ENCODE measurements at places on chromosomes 6 and 20.

DNA sequence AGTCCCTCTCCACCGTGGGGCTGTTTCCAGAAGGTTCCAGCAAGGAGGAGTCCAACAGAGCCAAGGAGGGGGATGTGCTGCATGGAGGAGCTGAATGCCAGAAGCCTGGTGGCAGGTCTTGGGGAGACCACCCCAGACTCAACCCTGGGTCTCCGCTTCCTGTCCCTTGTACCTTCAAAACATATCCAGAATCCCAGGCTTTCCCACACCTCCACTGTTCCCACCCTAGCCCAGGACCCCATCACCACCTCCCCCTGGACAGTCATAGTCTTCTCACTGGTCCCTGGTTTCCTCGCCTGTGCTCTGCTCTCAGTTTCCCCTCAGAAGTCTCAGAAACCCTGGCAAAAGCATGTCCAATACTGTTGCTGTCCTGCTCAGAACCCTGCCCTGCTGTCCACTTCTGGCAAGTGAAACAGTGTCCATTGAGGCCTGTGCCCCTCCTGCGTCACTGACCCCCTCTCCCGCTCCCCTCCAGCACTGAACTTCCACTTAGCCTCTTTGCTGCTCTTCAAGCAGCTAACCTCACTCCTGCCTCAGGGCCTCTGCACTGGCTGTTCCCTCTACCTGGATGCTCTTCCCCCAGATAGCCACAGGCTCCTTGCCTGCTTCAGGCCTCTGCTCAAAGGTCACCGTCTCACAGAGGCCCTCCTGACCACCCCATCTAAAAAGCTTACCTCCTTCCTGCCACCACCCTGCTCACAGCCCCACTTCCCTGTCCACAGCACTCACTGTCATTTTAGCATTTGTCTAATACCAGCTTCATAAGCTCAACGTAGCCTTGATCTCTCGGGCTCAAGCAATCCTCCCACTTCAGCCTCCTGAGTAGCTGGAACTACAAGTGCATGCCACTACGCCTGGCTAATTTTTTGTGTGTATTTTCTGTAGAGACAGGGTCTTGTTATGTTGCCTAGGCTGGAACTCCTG, 169.2 kb downstream of the GRM4 start:
- no peak for DNase-seq

- DNase-seq, result no peak
These were observed 19.5 kb downstream of the PERP start for GRCh38 chr6:138087593-138088325.

DNA sequence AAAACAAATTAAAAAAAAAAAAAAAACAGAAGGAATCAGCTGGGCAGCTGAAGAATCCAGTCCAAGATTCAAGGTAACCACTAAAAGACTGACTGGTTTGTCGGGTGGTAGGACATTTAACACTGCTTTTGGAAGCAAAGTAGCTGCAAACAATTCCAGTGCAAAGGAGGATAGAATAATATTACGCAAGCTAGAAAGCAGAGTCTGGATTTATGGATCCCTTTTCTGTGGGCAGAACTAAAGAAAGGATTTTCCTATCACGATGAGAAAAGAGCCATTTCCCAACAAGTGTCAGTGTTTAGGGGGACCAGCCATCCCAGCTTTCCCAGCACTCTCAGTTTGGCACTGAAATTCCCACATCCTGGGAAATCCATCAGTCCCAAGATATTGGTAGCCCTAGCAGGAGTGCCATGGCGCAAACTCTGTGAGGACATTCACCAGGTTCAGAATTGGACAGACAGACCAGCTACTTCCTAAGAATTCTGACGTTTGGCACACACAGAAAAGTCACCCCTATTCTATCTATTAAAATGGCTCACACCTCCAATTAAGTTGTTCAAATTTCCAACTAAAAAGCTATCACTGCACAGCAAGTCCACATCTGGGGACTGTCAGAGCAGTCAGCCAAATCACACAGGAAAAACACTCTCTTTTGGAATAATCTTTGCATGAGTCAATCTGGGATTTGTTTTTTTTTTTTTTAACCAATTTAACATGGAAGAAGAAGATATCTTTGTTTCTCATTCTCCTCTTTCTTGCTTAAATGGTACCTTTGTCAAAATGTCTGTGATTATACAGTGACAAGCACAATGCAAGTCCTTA, 356.8 kb upstream of the ARID1B start:
- DNase-seq, result peak; percentile 1

DNA sequence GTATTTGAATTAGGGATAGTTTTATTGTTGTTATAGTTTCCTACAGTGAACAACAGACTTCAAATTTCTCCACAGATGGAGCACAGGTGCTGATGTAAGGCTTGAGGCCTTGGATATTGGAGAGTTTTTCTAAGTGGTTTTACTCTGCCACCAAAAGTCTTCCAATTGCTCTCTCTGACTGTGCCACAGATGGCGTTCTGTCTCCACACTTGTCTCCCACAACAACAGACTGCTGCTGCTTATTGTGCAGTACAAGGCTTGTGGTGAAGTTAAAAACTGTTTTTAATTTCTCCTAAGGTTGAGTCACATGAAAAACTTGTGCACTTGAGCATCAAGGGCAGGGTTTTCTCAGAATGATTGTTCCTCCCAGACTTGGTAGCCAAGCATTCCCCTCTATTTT, 460.9 kb upstream of the KHDRBS2 start:
- no peak for DNase-seq

GRCh38 chr6:31414771-31415265, 11.4 kb downstream of the MICA start:
- DNase-seq, result no peak

GRCh38 chr20:32189691-32190615, 17.6 kb downstream of the PLAGL2 start:
- no peak for DNase-seq

DNA sequence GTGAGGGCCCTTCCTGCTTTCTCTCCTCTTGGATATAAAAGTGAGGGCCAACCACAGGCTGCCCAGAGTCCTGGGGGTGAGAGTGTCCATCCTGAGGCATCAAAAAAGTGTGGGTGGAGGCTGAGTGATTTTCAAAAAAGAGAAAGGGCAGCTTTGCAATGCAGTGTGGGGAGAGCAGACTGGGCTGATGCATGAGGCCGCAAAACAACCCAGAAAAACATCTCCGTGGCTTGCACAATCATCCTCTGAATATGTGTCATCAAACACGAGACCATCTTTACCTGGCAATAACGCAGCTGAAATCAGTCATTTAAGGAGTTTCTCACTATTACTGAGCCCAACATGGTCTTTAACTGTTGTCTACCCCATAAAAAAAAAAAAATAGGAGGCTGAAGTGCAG, 191.2 kb upstream of the SOX4 start:
- DNase-seq, result no peak

DNA sequence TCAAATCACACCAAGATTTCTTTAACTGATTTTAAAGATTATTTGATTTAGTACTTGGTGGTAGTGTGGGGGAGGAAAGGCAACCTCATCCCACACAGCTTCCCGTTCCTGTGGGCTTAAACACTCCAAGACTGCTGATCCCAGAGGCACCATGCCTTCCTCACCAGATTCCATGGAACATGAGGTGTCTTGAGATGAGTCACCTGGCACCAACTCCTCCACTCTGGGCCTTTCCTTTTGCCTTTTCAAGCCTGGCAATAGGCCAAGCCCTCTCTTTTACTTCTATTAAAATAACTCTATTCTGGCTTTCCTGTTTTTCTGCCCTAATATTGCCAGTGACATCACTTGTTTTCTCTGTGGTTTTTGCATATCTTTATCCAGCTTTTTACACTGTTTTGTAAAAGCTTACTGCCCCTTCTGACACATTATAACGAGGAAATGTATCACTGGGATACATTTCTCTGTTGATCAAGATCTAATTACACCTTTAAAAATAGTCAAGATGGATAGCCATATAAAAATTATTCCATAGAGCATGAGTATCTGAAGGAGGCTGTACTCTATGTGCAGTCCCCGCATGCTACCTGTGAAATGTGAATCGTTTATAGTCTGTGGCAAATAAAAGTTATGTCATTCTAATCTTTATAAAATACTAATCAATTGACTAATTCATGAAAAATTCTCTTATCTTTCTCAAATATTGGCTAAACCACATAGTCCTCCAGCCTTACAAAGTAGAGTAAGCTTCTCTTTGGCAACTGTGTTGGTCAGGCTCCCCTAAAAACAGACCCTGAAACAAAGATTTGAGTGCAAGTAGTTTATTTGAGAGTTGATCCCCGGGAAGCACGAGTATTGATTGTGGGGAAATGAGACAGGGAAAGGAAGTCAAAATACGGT, 257.8 kb upstream of the KCNQ5 start:
- DNase-seq, result peak; percentile 79

DNA sequence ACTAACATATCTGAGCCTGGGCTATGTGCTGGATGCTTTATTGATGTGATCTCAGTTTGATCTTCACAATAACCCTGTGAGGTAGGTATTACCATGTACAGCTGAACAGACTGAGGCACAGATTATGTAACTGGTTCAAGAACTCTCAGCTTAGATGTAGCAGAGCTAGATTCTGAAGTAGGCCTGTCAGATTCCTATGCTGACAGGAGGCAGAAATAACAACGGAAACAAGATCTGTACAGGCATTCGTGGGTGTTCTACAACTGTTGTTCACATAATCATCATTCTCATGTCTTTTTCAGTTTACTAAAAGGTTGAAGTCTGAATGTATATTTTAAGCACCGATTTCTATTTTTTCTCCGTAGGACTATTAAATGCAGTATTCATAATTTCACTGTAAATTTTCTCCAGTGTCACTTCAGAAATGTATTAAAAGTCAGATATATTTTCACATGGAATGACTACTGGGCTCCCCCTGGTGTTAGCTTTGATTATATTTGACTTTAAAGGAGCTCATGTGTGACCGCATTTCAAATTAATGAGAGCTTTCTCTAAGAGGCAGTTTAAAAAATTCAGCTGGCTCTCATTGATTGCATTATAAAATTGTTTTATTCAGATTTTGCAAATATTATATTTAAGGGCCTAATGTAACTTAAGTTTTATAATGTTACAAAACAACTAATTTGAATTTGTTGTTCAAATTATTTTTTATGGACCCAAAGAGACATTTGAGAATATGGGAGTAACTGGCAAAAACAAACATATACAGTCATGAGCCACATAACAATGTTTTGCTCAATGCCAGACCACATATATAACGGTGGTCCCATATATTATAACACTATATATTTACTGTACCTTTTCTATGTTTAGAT, 36.4 kb upstream of the SLC17A4 start:
- peak; percentile 7 for DNase-seq

- no peak for DNase-seq
These were observed 17.3 kb downstream of the GGTLC1 start for GRCh38 chr20:23971310-23971709.
